Activated CD8-positive, alpha-beta memory T cell treated with anti-CD3 and anti-CD28 coated beads for 36 hours (primary cell): ENCODE measurements at places on chromosomes 2 and 18. TPM values are rescaled to one million over a fixed set of nuclear protein-coding genes. Genes with fewer than 3 reads are reported as not detected.

Gene CFAP221
- not detected for total RNA-seq

Gene GULP1
- not detected for total RNA-seq

Gene CCDC74B
- 0.70 TPM for total RNA-seq

Gene SLC9A4
- 0.06 TPM for total RNA-seq

Gene STARD6
- total RNA-seq: not detected

Gene RNU2-63P
- 21.4 TPM for total RNA-seq

Gene BZW1
- 497 TPM for total RNA-seq

Gene UGT1A4
- not detected for total RNA-seq

Gene RBKS
- 7.9 TPM for total RNA-seq

Gene L3MBTL4
- total RNA-seq: 0.17 TPM

Gene TLX2
- 0.25 TPM for total RNA-seq

Gene STEAP3
- 0.46 TPM for total RNA-seq

Gene CYP1B1
- total RNA-seq: 6.8 TPM
